ENCODE measurements at places on chromosomes 6 and 20.

DNA sequence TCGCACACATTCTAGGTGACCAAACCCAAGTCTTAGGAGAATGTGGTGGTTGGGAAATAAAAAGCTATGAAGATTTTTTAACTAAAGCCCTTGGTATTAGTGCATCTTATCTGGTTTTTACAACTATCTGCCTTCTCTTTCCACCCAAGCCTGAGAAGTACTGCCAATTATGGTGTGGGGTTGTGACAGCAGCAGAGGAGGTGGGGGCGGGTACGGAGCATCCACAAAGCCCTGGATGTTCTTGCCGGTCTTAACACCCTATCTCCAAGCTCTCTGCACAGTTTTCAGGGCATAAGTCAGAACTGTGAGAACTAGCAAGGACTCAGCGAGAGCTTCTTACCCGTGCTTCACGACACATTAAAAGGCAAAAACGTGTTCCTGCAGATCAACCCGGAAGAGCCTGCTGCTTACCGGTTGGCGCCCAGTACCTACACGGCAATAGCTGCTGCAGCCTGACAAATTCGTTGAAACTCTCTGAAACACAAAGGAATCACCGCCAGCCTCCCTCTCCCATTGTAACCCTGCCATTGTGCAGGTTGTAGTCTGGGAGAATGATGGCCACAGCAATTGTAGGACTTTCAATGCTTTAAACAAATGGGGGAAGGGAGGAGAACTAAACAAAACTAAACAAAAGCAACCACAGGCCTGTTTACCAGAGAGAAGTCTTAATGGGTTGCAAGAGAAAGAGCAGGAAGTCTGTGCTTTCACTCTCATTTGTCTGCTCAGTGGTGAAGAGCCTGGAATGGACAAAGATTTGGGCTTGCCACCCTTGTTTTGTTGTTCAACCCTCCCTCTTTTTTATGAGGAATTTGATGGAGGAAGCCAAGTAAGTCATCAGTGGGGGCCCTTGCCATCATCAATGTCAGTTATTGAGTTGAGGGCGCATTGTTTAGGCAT is 461.0 kb upstream of the JARID2 start:
- DNase-seq: no peak

DNA sequence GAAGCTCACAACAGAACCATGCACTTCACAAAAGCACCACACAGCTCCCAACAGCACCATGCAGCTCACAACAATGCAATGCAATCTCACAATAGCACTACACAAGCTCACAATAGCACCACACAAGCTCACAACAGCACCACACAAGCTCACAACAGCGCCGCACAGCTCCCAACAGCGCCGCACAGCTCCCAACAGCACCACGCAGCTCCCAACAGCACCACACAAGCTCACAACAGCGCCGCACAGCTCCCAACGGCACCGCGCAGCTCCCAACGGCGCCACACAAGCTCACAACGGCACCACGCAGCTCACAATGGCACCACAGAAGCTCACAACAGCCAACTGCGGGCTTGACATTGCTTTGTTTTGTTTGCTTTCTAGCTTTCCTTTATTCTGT is 198.1 kb downstream of the DLL1 start:
- no peak for DNase-seq

- peak; percentile 67 for DNase-seq
Measured at GRCh38 chr6:37516076-37516919, 16.6 kb upstream of the CCDC167 start.

GRCh38 chr6:9487128-9487527 is 927.7 kb downstream of the TFAP2A start:
- no peak for DNase-seq

DNA sequence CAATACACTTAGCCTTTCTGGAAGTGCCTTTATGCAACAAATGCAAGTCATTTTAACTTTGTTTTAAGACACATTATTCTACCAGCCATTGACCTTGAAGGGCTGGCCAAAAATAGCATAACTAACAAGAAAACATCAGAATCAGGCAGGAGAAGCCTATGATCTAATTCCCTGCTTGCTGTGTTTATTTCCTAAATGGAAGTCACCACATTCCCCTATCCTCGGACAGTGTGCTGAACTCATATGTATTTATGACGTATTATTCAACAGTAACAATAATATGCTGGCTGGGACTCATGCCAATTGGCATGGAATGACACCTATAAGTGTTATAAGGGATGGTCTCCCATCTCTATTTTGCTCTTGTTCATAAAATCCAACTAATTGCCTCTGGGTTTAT is 140.7 kb downstream of the MAP3K7 start:
- no peak for DNase-seq

DNA sequence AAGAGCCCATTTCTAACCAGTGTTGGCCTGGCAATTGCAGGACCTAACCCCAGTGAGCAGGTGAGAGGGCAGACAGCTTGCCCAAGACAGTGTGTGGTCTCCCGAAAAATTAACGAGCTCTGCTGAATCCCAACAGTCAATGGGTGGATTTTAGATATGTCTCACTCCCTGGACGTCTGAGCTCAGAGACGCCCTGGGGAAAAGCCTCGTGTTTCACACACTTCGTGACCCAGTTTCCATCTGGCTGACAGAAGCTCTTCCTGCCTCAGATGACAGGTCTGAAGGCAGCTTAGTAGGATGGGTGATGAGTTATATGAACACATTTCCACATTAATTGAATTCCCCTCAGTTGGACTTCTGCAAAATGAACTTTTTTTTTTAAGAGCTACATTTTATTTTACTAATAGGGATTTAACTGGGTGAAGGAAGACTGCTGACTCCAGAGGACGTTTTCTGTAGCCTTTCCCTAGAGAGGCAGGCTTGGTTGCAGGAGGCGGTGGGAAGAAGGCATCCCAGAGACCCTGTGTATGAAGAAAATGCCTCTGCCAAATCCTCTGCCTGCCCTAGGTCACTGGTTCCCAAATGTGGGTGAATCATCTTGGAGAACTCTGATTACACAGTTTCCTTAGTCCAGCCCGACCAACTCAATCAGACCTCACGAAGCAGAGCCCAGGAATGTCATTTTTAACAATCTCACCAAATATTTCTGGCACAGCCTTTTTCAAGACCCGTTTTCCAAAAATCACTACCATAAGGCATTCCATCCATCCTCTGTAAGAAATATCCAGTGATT is 71.7 kb upstream of the LY86 start:
- DNase-seq: no peak

- DNase-seq: no peak
Measured at GRCh38 chr6:55176958-55177357, 2.6 kb downstream of the HCRTR2 start.

DNA sequence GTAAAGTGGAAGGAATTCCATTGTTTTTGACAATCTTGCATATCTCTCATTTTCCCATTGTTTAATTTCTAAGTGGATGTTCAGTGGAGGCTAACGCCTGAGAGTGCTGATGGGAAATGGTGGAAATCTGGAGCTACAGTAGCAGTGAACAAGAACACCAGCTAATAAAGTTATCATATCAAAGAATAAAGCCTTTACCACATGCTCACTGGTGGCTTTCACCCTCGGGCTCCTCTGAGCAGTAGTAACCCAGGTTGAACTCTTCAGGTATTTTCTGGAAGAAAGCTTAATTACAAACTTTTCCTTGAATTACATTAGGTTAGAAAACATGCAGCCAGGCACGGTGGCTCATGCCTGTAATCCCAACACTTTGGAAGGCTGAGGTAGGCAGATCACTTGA is 10.4 kb upstream of the ACAT2 start:
- no peak for DNase-seq

- DNase-seq: no peak
Measured at GRCh38 chr6:82836022-82836575, 229.5 kb downstream of the UBE3D start.

DNA sequence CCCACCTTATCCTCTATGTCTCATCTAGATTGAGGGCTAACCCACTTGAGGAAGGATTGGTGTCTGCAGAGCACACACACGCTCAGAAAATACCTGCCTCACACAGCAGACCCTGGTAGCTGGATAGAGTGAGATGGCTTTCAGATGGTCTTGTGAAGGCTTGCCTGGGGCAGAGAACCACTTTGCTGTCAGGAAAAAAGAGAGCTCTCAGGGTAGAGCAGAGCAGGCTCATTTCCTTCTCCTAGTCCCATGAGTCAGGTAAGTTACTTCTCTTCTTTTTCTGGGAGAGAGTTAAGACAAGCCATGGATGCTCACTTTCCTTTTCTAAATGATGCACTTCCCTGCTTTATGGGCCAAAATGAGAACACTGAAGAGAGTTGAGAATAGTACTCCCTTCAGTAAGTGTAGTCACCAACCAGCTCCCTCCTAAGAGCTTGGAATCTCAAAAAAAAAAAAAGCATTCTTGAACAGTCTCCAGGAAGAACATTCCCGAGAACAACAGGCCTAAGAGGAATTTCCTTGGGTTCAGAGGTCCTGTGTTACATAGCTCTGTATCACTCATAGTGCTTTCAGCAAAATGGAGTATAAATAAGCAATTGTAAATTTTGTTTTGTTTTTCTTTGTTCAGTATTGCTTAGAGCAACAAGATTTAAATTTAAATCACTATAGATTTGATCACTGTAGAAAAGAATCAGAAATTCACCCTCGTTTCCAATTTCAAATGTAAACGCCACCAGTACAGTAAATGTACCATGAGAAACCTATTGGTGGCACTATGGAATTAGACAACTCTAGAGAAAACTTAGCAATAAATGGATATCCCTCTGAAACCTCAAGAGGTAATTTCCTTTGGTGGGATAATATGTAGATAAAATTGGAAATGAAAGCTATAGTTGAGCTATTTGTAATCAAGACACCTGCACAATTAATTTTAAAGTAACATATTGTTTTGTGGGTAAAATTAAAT is 530.3 kb downstream of the RFPL4B start:
- DNase-seq: no peak

- no peak for DNase-seq
Measured at GRCh38 chr6:2583459-2583858, 167.3 kb downstream of the MYLK4 start.

DNA sequence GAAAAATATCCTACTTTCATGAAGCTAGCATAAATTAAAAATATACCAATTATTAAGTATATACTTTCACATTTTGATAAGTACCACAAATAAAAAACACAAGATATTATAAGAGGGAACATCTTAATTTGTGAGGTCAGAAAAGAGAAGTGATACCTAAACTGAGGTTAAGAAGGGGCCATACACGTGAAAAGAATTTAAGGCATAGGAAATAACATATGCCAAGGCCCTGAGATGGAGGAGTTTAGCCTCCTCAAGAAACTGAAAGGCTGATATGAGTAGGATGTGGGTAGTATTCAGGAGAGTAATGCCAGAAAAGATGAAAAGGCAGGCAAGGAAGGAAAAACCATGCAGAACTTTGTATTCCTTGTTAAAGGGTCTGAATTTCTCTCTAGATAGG is 116.6 kb upstream of the HTR1E start:
- no peak for DNase-seq

DNA sequence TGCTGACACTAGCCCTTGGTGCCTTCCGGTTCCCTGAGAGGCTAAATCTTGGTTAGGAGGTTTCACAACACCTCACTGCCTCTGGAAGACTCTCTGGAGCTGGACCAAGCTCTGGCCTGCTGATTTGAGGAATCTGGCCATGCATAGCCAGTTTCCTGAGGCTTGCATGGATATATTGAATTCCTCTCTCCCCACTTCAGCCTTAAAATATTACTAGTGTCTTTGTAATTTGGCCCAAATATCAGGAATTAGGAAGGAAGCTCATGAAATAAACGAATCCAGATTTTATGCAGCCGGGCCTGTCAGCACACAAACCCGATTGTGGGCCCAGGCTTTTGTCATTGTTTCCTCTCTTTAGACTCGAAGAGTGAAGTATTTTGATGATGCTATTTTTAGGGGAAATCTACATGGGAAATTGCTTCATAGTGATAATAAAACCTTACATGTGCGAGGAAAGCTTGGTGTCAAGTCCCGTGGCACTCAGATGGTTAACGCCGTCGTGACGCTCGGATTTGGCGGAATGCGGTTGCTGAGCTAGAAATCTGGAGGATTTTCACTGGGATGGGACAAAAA is 144.4 kb downstream of the PHACTR3 start:
- DNase-seq: no peak

GRCh38 chr6:144215402-144215931 is 65.2 kb downstream of the STX11 start:
- no peak for DNase-seq

DNA sequence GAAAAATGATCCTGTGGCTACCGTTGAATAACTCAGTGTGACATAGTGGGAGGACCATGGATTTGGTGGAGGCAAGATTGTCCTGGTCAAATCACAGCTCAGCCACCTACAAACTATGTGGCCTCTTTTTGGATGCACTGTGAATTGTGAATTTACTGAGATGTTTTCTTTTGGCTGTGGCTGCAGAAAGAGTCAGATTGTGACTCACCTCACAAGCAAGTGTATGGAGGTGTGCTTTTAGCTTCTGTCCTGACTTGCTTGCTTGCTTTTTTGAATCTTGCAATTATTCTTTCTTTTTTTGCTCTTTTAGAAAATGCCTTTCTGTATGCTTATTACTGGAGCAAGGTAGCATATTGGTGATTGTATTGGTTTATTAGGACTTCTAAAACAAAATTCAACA is 122.9 kb upstream of the FOXO3 start:
- no peak for DNase-seq

DNA sequence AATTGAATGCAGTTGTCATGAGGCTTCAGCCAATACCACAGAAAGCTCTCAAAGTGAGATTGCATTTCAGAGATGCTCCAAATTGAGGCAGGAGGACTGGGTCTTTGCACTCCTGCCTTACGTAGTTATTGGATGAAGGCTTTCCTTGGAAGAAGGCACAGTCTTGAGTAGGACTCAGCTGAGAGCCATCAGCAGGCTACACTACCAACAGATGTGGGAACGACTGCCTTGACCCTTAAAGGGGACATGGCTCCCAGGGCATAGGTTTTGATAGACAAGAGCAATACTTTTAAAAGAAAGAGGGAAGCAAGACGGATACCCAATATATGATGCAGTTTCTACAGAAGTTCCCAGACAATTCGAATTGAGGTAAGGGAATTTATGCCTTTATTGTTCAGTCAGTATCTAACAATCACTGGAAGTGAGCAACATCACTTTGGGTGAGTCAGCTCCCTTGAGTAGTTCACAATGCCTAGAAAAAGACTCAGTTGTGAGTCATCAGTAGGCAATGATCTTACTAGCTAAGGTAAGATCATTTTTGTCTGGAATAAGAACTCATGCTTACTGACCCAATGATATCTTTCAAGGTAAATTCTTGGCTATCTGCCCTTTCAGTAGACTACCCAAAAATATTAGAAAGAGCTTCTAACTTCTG is 390.8 kb downstream of the GJA1 start:
- no peak for DNase-seq

GRCh38 chr20:3128275-3128984 is 31.2 kb downstream of the FASTKD5 start:
- DNase-seq: no peak

- no peak for DNase-seq
Measured at GRCh38 chr20:38935285-38935684, 9.1 kb downstream of the FAM83D start.

GRCh38 chr6:5904532-5904931 is 102.2 kb downstream of the NRN1 start:
- no peak for DNase-seq

- no peak for DNase-seq
Measured at GRCh38 chr6:143581835-143582480, 70.4 kb upstream of the FUCA2 start.

- no peak for DNase-seq
Measured at GRCh38 chr20:363319-364078, 16.6 kb downstream of the NRSN2 start.

All from activated CD8-positive, alpha-beta memory T cell treated with anti-CD3 and anti-CD28 coated beads for 1 hour (primary cell).